ENCODE measurements at places on chromosomes 13 and 19. TPM values are rescaled to one million over a fixed set of nuclear protein-coding genes. Genes with fewer than 3 reads are reported as not detected.

The NLRP5 gene
- not detected for total RNA-seq

The WDR87 gene
- not detected for total RNA-seq

The SERPINE3 gene
- total RNA-seq, result not detected

The ZNF805 gene
- total RNA-seq, result 11.2 TPM

The ZNF606 gene
- total RNA-seq, result 15.3 TPM

The DAND5 gene
- total RNA-seq, result 0.20 TPM

The ZNF541 gene
- 0.40 TPM for total RNA-seq

The ZNF677 gene
- total RNA-seq, result 8.8 TPM

The DCT gene
- total RNA-seq, result 0.15 TPM

The VSIG10L gene
- total RNA-seq, result 1.2 TPM

The ZNF682 gene
- 9.4 TPM for total RNA-seq

The PRR36 gene
- total RNA-seq, result 0.10 TPM

- no peak for DNase-seq
- peaks cover 16% of the 10 kb centered on the region for H3K4me1 ChIP-seq
- no peak overlapping the region for H3K27ac ChIP-seq
- no peak overlapping the region for H3K4me3 ChIP-seq
Measured at GRCh38 chr19:53909471-53910169, 542 bp downstream of the CACNG7 start.

DNA sequence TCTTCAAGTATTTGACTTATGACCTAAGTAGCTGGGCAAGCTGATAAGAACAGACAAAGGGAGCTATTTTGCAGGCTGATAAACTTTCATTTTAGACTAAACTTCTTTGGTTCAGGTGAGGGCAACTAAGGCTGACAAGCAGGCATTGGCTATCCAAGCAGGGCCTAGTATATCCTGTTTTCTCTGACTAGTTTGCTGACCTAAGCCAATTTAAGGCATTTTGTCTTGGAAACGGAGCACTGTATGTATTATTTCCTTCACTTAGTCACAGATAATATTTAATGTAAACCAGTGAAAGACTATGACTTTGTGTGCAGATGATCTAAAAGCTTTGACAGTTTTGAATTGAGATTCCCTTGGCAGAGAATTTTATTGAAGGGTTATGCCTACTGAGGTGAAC is 172.5 kb downstream of the POU4F1 start:
- H3K27ac ChIP-seq, result no peak overlapping the region
- no peaks in the 10 kb centered on the region for H3K27me3 ChIP-seq
- H3K4me3 ChIP-seq, result no peak overlapping the region
- no peak for DNase-seq
- H3K36me3 ChIP-seq, result no peaks in the 10 kb centered on the region
- H3K4me1 ChIP-seq, result no peaks in the 10 kb centered on the region

GRCh38 chr19:41940731-41941409 is 12.6 kb upstream of the ERFL start:
- H3K4me3 ChIP-seq, result peak overlapping the region; percentile 59
- peaks cover 25% of the 10 kb centered on the region for H3K27me3 ChIP-seq
- H3K4me1 ChIP-seq, result peaks cover 34% of the 10 kb centered on the region
- peak overlapping the region; percentile 68 for H3K27ac ChIP-seq
- peaks cover 9% of the 10 kb centered on the region for H3K36me3 ChIP-seq

DNA sequence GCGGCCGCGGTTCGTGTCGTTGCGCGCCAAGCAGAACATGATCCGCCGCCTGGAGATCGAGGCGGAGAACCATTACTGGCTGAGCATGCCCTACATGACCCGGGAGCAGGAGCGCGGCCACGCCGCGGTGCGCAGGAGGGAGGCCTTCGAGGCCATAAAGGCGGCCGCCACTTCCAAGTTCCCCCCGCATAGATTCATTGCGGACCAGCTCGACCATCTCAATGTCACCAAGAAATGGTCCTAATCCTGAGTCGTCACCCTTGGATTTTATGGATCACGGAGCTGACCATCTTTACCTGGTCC is 475 bp downstream of the MRPL57 start:
- H3K4me1 ChIP-seq, result peaks cover 31% of the 10 kb centered on the region
- H3K36me3 ChIP-seq, result peaks cover 14% of the 10 kb centered on the region
- peak overlapping the region; percentile 98 for H3K27ac ChIP-seq
- no peak for DNase-seq
- no peaks in the 10 kb centered on the region for H3K27me3 ChIP-seq

DNA sequence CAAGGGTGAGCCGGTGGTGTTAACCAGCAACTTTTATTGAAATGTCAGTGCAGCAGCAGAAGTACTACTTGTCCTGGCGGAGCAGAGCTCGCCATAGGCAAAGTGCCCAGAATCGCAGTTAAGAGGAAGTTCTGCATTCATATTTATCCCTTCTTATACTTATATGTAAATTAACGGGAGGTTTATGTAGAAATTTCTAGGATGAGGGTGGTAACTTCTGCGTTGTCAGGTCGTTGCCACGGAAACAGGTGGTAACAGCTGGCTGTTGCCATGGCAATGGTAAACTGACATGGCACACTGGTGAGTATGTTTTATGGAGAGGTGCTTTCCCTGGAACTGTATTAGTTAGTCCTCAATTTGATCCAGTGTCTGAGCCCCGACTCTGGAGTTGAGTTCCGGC is 2494.9 kb upstream of the PCDH20 start:
- H3K36me3 ChIP-seq, result no peaks in the 10 kb centered on the region
- H3K4me1 ChIP-seq, result no peaks in the 10 kb centered on the region
- H3K4me3 ChIP-seq, result no peak overlapping the region
- no peak for DNase-seq
- no peak overlapping the region for H3K27ac ChIP-seq
- H3K27me3 ChIP-seq, result no peaks in the 10 kb centered on the region

DNA sequence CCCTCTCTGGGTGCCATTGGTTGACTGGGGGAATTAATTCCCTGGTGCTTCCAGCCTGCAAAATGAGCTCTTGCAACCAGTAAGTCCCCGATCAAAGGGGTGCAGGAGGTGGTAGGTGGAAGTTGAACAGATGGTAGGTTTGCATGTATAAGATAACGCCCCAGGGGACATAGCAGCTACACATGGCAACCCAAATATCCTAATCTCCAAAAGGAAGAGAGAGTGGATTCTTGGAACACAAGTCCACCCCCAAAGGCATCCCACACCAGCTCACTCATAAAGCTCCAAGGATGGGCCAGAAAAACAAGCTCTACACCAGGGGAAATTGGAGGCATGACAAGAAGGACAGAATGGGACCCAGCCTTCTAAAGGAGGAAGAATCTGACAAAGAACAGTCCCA is 4.8 kb downstream of the CD209 start:
- no peaks in the 10 kb centered on the region for H3K4me1 ChIP-seq
- H3K27ac ChIP-seq, result no peak overlapping the region
- no peak for DNase-seq
- H3K36me3 ChIP-seq, result no peaks in the 10 kb centered on the region
- H3K4me3 ChIP-seq, result no peak overlapping the region
- peaks cover 14% of the 10 kb centered on the region for H3K27me3 ChIP-seq

GRCh38 chr13:65834897-65835296 is 1395.2 kb downstream of the PCDH9 start:
- no peak overlapping the region for H3K27ac ChIP-seq
- no peak overlapping the region for H3K4me3 ChIP-seq
- H3K27me3 ChIP-seq, result no peaks in the 10 kb centered on the region
- H3K4me1 ChIP-seq, result no peaks in the 10 kb centered on the region
- no peak for DNase-seq

DNA sequence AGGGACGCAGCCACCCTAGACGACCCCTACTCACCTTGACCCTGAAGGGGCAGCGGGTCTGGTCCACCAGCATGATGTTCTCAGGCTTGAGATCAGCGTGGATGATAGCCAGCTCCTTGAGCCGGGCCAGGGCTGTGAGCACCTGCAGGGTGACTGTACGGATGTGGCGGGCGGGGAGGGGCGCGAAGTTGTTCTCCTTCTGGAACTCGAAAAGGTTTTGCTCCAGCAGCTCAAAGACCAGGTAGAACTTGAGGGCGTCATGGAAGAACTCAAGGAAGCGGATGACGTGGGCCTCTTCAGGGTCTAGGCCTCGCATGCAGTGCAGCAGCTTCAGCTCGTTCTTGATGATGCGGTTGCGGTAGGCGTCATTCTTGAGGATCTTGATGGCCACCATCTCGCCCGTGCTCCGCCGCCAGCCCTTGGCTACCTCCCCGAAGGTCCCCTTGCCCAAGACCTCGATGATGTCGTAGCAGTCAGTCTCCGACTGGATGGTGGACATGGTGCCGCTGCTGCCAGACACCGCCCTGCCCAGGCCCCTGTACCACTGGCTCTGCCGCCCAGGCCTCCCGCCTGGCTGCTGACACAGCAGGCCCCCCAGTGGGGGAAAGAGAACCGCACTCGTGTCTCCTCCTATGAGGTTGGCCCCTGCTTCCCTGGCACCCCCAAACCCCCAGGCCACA is 437 bp downstream of the HIPK4 start:
- DNase-seq, result no peak
- no peak overlapping the region for H3K27ac ChIP-seq
- no peaks in the 10 kb centered on the region for H3K36me3 ChIP-seq
- peaks cover 2% of the 10 kb centered on the region for H3K27me3 ChIP-seq
- no peaks in the 10 kb centered on the region for H3K4me1 ChIP-seq

- H3K27ac ChIP-seq, result no peak overlapping the region
- peaks cover 11% of the 10 kb centered on the region for H3K4me1 ChIP-seq
- no peak overlapping the region for H3K4me3 ChIP-seq
- peaks cover 45% of the 10 kb centered on the region for H3K27me3 ChIP-seq
Measured at GRCh38 chr13:83877651-83878355, 4.5 kb downstream of the SLITRK1 start.

DNA sequence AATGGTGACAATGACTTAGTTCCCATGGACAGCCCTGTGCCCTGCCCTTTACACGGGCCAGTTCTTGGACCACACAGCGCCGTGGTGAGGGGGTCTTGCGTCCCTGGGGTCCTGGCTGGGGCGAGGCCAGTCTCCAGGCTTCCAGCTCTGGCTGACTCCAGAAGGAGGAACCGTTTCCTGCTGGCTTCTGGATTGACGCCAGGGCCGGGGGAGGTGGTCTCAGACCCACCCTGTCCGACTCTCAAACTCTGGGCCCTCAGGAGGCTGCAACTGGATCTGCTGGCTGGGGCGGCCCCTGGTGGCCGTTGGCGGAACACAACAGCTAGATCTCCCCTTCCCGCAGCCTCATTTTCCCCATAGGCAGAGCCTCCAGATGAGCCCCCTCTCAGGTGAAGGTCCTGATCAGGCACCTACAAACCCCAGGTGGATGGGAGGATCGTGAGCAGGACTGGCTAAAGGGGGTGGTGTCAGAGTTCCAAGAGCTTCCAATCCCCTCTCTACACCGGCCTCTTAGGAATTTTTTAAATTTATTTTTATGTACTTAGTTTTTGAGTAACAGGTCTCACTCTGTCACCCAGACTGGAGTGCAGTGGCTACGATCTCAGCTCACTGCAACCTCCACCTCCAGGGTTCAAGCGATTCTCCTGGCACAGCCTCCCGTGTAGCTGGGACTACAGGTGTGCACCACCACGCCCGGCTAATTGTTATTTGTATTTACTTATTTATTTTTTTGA is 8.0 kb downstream of the CCDC194 start:
- no peak overlapping the region for H3K27ac ChIP-seq
- peaks cover 22% of the 10 kb centered on the region for H3K27me3 ChIP-seq
- DNase-seq, result peak; percentile 66

- H3K27me3 ChIP-seq, result peaks cover 37% of the 10 kb centered on the region
- no peak overlapping the region for H3K4me3 ChIP-seq
- DNase-seq, result no peak
- no peak overlapping the region for H3K27ac ChIP-seq
Measured at GRCh38 chr13:112207129-112207528, 140.2 kb downstream of the SOX1 start.

- H3K27ac ChIP-seq, result no peak overlapping the region
- no peaks in the 10 kb centered on the region for H3K36me3 ChIP-seq
- peaks cover 21% of the 10 kb centered on the region for H3K4me1 ChIP-seq
Measured at GRCh38 chr19:19543640-19544039, 5.6 kb downstream of the CILP2 start.

DNA sequence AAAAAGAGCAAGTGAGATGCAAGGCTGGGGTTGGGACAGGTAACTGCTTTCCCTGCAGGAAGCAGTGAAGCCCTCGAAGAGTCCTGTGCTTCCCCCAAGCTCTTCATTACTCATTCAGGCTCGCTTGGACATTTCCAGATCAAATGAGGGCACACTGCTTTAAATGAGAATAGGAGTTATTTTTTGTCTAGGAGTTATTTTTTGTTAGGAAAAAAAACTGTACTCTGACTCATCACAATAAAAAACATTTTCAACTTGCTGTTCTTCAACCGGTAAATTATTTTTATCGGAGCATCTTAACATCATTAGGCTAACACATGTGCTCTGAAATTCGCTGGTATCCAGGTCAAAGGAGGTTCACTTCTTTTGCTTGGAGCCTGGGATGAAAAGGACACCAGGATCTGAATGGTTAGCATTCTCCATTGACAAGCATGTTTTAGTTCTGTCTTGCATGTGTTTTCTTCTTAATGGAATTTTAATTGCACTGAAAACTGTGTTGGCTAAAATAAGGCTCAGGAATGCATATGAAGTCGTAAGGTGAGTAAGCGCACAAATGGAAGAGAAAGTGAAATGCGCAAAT is 80.7 kb upstream of the STK24 start:
- peaks cover 2% of the 10 kb centered on the region for H3K4me1 ChIP-seq
- H3K27ac ChIP-seq, result no peak overlapping the region
- no peak for DNase-seq

DNA sequence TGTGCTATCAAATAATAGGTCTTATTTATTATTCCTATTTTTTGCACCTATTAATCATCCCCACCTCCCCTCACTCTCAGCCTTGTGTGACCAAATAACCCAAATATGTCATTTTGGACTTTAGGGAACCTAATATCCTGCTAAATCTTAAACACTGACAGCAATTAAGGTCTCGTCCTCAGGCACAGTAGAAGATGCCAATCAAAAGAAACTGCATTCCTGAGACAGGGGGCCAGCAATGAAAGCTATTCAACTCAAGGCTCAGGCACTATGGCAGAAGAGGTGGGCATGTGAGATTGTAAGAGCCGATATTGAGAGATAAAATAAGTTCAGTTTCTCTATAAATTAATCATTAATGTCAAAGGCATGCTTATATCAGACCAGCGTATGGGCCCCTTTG is 1437.7 kb upstream of the PCDH9 start:
- no peaks in the 10 kb centered on the region for H3K36me3 ChIP-seq
- no peaks in the 10 kb centered on the region for H3K4me1 ChIP-seq
- DNase-seq, result no peak
- H3K27me3 ChIP-seq, result no peaks in the 10 kb centered on the region
- no peak overlapping the region for H3K27ac ChIP-seq

GRCh38 chr19:58277197-58277596 is 1.6 kb upstream of the ZNF8 start:
- H3K27ac ChIP-seq, result no peak overlapping the region
- no peaks in the 10 kb centered on the region for H3K27me3 ChIP-seq
- H3K36me3 ChIP-seq, result peaks cover 53% of the 10 kb centered on the region
- DNase-seq, result no peak
- no peak overlapping the region for H3K4me3 ChIP-seq

- no peak for DNase-seq
- no peak overlapping the region for H3K27ac ChIP-seq
- H3K27me3 ChIP-seq, result peaks cover 11% of the 10 kb centered on the region
- H3K4me3 ChIP-seq, result no peak overlapping the region
Measured at GRCh38 chr13:60351855-60352615, 45.0 kb upstream of the TDRD3 start.

- no peak overlapping the region for H3K4me3 ChIP-seq
- H3K4me1 ChIP-seq, result peaks cover 14% of the 10 kb centered on the region
- DNase-seq, result no peak
- no peak overlapping the region for H3K27ac ChIP-seq
- H3K36me3 ChIP-seq, result no peaks in the 10 kb centered on the region
Measured at GRCh38 chr13:43880926-43881325, 1.2 kb downstream of the LACC1 start.

Measured in activated CD4-positive, alpha-beta T cell treated with anti-CD3 and anti-CD28 coated beads, Interleukin-2, amount 10 ng/mL, durations not matched to agents 7 days and 5 days (primary cell).